GM12865 (cell line): ENCODE measurements at places on chromosomes 5 and 9.

DNA sequence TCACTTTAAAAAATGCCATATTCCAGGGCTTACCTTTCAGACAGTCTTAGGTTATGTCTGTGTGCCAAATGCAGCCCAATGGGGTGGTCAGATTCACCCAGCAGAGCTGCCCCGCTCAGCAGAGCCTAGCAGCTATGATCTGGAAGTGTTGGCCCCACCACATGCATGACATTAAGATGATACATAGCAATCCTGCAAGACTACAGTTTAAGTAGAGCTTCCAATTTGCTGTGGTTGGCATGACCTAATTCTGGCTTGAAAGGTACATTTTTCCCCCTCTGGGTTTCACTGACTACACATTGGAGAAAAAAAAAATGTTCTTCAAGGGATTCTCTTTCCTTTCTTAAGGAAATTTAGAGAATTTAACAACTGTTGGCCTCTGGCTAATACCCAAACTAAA lies 22.5 kb downstream of the MEF2C start:
- no peak for DNase-seq

DNA sequence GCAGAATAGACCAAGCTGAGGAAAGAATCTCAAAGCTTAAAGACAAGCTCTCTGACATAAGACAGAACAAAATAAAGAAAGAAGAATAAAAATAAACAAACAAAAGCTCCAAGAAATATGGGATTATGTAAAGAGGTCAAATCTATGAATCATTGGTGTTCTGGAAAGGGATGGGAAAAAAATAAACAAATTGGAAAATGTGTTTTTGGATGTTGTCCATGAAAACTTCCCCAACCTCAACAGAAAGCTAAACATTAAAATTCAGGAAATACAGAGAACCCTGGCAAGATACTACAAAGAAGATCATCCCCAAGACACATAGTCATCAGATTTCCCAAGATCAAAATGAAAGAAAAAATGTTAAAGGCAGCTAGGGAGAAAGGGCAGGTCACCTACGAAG lies 662.0 kb upstream of the CDH18 start:
- no peak for DNase-seq

- DNase-seq, result no peak
Measured at GRCh38 chr5:169626779-169627178, 10.3 kb upstream of the DOCK2 start.

DNA sequence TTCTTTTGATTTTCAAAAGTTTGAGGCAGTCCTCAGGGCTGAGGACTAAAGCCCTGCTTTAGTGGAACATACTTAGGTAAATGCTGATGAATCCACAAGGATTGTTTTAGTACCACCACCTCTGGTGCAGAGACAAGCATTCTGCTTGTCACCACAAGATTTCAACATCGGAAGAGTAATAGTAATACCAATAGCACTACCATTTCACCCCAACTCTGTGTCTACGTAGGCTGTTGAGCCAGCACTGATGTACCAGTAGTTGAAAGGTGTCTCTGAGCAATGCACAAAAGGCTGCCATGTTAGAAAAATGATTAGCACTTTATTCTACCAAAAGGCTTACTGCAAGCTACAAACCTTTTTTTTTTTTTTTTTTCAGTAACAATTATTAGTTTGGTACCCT lies 213.2 kb upstream of the SLC24A2 start:
- no peak for DNase-seq

GRCh38 chr5:173884402-173885053 lies 3.6 kb upstream of the CPEB4 start:
- DNase-seq, result peak; percentile 82

DNA sequence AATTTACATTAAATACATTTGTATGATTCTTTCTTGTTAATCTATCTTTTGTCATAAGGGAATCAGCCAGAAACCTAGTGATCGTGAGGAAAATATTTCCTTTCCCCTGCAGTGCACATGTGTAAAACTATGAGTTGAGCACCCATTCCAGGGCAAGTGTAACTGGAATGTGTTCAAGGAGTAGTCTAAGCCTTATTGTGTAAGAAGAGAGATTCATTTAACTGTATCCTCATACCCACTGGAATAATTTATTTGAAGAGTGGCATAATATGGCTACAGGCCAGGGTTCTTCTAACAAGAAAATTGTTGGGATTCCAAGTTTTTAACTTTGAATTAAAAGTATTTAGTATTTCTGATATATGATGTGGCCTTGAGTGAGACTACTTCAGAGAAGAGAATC lies 1692.7 kb downstream of the EFNA5 start:
- no peak for DNase-seq

GRCh38 chr5:161403996-161404395 lies 142.5 kb downstream of the GABRB2 start:
- no peak for DNase-seq

GRCh38 chr5:95870105-95870672 lies 47.7 kb upstream of the GLRX start:
- DNase-seq, result peak; percentile 80

- DNase-seq, result peak; percentile 16
Measured at GRCh38 chr5:169904059-169904458, 76.2 kb downstream of the INSYN2B start.

- DNase-seq, result peak; percentile 46
Measured at GRCh38 chr5:10493884-10494283, 52.2 kb downstream of the ROPN1L start.

DNA sequence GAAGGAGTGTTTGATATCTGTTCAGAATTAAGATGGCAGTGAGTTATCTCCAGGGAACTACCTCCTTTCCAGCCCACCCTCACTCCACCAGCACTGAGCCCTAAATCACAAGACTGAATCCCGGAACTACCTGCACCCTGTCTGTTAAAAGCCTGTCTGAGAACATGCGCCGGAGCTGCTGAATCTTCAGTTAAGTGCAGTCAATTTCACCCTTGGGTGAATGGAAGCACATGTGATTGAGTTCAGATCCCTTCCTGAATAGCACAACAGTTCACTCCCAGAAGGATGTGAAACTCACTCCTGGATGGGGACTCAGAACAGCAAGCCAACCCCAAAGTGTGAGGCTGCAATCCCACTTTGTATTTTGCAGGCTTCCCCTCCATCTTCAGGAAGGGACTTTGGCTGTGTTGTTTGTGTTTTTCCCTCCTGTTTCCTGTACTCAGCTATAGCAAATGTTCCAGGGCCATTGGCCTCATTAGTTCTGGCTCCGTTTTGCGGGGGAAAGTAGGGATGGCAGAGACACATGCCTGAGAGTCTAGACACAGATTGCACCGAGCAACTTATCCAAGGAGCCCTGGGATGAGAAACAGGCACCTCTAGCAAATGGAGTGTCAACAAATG lies 43.4 kb downstream of the DPYSL3 start:
- DNase-seq, result no peak

DNA sequence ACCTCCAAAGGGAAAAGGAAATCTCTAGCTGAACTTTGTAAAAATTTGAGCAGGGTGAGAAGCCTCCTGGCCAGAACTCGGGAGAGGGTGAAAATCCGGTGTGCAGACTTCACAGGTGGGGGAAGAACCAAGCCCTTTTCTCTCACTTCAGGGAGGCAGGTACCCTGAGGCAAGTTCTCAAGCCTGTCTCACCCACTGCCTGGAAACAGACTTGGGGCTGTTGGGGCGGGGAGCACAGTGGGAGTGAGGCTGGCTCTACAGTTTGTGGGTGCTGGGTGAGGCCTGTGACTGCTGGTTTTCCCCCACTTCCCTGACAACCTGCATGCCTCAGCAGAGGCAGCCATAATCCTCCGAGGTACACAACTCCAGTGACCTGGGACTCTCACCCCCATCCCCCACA lies 187.1 kb downstream of the KIF4B start:
- no peak for DNase-seq

DNA sequence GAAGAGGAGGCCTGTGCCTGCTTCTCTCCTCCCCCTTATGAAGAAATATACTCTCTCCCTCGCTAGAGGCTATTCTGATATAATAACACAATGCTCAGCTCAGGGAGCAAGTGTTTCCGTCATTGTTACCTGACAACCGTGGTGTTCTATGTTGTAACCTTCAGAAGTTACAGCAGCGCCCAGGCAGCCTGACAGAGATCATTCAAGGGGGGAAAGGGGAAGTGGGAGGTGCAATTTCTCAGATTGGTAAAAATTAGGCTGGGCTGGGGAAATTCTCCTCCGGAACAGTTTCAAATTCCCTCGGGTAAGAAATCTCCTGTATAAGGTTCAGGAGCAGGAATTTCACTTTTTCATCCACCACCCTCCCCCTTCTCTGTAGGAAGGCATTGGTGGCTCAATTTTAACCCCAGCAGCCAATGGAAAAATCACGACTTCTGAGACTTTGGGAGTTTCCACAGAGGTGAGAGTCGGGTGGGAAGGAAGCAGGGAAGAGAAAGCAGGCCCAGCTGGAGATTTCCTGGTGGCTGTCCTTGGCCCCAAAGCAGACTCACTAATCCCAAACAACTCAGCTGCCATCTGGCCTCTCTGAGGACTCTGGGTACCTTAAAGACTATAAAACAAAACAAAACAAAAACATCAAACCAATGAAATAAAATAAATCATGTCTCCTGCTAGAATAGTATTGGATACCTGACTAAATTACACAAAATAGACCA lies 1.3 kb downstream of the TMEM174 start:
- DNase-seq, result no peak

- DNase-seq, result no peak
Measured at GRCh38 chr9:113154471-113154870, 3.7 kb downstream of the SLC31A2 start.

DNA sequence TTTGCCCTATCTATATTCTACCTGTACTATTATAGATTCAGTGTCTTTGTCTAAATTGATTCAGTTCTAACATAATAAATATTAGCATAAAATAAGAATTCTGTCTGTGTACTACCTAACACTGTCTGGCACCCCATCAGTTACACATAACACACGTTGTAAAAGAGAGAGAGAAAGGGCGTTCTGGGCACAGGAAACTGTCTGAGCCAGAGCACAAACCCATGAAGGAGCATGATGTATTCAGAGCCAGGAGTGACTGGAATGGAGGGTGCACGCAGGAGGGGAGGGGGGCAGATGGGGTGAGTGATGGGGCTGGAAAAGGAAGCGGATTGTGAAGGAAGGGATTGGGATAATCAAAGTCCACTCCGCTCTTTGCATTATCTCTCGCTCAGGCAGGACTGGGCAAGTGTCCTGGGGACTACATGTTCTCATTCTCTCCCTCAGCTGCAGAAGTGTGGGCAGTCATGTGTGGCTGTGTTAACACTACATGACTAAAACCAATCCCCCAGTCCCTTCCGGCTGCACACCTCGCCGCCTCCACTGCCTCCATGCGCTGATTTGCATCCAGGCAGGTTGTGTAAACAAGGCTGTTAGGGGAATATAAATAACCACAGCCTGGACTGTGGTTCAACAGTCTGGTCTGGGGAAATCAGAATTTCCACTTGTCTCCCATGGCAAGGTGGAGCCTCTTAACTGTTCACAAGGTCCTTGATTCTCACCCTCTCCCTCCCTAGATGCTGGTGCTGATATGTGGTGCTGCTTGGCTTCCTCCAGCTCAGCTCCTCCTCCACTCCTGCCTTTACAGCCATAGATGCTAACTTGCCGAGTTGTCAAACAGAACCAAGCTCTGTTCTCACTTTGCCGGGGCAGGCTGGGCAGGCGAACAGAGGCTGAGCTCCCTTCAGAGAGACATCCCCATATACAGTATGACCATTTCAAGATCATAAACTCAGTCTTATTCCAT lies 367.5 kb upstream of the BRINP1 start:
- DNase-seq, result peak; percentile 73

GRCh38 chr9:121738411-121738810 lies 87.0 kb downstream of the DAB2IP start:
- no peak for DNase-seq

GRCh38 chr5:119200795-119201194 lies 129.9 kb downstream of the DMXL1 start:
- DNase-seq, result no peak

DNA sequence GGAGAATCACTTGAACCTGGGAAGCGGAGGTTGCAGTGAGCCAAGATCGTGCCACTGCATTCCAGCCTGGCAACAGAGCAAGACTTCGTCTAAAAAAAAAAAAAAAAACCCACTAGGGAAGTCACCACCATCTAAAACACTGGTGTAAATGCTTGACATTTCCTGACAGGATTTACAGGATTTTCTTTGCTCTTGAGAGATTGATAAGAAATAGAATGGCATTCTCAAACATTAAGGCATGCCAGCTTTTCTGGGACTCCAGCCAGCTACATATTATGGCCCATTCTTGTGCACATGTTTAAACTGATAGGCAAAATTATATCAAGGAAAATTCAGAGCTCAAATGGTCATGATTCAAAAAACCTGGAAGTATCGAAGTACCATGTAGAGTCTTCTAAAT lies 28.7 kb downstream of the GTF3C4 start:
- no peak for DNase-seq

- peak; percentile 63 for DNase-seq
Measured at GRCh38 chr5:119032656-119033055, 38.2 kb upstream of the DMXL1 start.

DNA sequence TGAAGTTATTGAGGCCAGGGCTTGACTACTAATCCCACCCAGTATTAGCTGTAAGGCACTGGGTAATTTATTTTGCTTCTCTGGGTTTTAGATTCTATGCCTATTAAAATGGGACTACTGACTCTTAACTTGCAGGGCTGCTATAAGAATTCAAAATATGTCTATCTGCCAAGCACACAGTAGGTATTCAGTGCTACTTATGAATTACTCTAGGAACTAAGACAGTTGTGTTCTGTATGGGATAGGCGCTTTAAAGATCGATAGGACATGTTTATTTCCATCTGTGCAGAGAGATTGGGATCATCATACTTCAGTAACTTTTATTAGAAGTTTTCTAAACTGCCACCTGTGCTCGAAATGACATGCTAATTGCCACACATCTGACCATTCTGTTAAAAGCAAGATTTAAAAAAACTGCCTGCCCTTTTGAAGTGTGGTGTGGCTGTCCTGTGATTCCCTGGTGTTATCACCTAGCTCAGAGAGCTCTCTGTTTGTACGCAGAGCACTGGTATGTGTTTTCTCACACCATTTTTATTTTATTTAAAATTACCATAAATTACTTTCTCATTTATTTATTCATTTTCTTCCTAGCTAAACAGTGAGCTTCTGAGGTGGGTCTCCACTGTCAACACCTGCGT lies 58.7 kb downstream of the FYB1 start:
- no peak for DNase-seq

DNA sequence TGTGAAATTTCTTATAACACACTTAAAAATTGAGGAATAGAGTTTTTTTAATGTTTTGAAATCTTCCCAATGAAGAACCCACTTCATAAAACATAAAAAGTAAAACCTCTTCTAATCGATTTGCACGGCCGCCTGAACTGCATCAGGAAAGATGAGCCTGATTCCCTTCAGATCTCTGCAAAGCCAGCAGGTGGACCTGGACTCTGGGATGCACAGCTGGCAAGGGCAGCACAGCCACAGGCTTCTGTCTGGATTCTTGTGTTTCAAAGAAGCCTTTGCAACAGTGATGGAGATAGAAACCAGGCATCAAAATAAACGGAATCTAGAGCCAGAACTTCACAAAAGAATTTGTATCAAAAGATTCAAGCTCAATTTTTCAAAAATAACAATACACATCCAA lies 36.0 kb upstream of the SPATA31C2 start:
- DNase-seq, result no peak

DNA sequence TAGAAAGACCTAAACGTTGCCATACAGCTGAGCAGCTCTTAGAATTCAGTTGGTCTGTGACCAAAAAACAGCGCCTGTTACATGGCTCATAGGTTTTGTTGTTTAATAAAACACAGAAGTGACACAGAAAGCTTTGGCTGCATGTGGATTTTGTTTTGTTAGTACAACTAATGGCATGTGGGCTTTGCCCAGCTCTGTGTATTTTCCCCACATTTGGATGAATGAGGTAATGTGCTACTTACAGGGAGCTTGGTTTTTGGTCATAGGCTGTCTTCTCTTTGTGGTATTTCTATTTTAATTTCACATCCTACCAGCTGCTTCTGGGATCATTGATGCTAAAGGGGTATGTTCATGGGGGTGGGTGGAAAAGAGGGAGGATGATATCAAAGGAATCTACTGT lies 37.0 kb upstream of the POU4F3 start:
- no peak for DNase-seq
